Right renal pelvis (tissue), 4 donors: ENCODE measurements at places on chromosomes 2 and 18. TPM values are rescaled to one million over a fixed set of nuclear protein-coding genes. Genes with fewer than 3 reads are reported as not detected.
A peak's percentile ranks its signal among the peaks of the same experiment; 100 is the strongest.

DNA sequence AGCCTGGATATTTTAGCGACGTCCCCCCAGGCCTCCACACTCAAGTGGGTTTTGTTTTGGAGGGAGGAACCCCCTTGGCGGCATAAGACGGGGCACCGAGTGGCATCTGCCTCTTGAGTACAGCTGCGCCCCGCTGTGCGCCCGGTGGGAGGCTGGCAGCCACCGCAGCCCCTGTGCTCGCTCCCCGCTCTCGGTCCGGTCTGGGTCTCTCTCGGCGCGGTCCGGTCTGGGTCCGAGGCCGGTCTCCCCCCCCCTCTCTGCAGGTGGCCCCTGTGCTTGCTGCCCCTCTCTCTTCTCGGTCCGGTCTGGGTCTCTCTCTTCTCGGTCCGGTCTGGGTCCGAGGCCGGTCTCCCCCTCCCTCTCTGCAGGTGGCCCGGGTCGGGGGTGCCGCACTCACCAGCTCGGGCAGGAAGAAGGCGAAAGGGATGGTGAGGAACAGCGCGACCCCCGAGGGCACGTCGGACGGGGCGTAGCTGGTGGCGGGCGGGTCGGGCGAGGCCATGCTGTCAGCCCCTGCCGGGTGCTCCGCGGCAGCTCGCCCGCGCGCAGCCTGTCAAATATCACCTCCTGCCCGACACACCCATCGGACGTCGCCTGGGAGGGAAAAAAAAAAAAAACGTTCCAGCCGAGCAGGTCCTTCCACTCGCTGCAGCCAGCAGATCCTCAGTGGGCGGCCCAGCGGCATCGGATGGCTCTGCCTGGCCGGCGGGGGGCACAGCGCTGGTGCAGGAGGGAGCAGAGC, at the start of gene MALL:
Gene MALL (minus strand): TSS at position 532 of the 742 bp plus-strand sequence. CDS start 30 bp downstream, at position 502.
- DNase-seq, result no peak

DNA sequence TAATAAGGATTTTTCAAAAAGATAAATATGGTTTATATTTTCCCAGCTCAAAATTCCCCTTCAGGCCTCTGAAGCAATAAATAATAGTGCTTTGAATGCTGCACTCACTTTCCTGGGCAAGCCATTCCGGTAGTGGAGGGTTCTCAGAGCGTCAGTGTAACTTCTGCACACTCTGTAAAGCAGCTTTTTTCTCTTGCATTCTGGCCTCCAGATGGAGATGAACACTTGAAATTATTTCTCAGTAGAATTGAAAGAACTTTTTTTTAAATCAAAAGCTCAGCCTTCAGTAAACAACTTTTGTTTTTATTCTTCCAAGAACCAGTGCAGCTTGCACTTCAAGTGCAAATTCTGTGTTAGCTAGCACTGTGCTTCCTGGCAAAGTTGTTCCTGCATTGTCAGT, 281.1 kb upstream of the RAB12 start:
- no peak for DNase-seq

GRCh38 chr2:75896779-75897366, 186.2 kb upstream of the GCFC2 start:
- peak; percentile 12 for DNase-seq

- peak; percentile 73 for DNase-seq
These were observed 106.4 kb upstream of the SMAD2 start for GRCh38 chr18:48036641-48037421.

- DNase-seq, result no peak
These were observed 514.8 kb upstream of the RAB6C start for GRCh38 chr2:129464631-129465030.

GRCh38 chr18:5370332-5370731, 74.8 kb upstream of the ZBTB14 start:
- no peak for DNase-seq

GRCh38 chr2:128380961-128381938, 62.6 kb upstream of the HS6ST1 start:
- DNase-seq, result no peak

DNA sequence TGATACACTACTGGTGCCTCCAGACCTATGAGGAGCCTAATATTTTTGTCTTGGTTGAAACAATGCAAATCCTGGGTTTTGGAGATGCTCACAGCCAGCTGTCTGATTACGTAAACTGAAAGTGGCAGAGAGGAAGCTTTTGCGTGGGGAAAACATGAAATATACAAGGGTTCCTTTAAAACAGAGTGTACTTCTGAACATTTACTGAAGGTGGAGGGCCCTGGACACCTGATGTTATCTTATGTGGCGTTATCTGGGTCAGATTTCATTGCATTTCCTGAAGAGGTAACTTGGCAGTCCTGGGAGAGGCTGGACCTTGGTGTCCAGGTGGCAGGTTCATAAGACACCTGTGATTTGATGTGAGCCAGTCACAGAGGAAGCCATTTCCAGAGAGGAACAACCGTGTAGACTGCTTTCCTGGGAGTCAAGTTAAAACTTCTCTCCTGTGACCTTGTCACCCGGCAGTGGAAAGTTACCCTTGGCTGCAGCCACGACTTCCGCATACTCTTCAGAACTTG, 105.0 kb downstream of the NEDD4L start:
- no peak for DNase-seq

GRCh38 chr2:239204136-239204875, 196.5 kb downstream of the HDAC4 start:
- DNase-seq, result no peak

GRCh38 chr2:194062401-194062800, 1594.6 kb upstream of the SLC39A10 start:
- no peak for DNase-seq

DNA sequence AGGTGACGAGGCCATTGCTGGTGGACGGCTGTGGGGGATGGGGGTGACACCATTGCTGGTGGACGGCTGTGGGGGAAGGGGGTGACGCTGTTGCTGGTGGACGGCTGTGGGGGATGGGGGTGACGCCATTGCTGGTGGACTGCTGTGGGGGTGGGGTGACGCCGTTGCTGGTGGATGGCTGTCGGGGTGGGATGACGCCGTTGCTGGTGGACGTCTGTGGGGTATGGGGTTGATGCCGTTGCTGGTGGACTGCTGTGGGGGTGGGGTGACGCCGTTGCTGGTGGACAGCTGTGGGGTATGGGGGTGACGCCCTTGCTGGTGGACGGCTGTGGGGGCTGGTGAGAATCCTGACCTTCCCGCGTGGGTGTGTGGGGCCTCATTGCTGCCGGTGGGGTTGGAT, 47.1 kb downstream of the CTDP1 start:
- no peak for DNase-seq

- no peak for DNase-seq
These were observed 161.6 kb downstream of the EPHA4 start for GRCh38 chr2:221410487-221410886.

- no peak for DNase-seq
These were observed 195.1 kb downstream of the TMEM247 start for GRCh38 chr2:46674488-46674887.

DNA sequence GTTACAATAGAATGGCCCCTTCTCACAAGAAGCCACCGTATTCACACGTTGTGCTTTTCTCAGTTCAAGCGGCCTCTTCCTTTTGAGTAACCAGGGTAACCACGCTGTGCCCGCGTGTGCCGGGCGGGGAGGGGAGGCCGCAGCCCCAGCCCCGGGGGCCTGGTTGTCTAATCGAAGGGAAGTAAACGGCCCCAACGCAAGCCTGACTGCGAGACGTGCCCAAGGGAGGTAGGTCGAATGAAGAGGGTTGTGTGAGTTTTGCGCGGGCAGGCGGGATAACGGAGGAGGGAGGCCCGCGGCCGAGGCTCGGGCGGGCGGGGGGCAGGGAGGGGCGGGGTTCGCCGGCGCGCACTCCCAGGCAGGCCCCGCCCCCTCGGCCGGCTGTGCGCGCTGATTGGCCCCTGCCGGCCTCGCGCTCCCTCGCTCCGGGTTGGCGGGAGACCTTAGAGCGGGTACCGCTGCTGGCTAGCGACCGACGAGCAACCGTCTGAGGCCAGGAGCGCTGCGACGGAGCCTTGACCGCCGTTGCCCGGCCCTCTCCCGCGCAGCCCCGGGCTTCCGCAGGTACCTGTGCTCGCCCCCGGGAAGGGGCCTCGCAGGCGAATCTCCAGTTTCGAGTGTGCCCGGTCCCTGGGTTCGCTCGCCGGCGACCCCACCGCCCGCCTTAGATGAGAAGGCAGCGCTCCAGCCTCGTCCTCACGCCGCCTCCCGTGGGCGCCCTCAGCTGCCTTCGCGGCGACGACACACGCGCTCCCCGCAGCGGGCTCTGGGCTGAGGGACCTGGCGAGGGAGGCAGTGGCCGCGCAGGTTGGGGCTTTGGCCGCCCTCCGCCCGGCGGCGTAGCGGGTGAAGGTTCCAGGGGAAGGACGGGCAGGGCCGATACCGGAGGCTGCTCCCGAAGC, at the start of gene SPDYA:
Gene SPDYA (plus strand): TSS at position 451 of the 902 bp plus-strand sequence. CDS start 5,181 bp downstream, outside the sequence.
- peak; percentile 38 for DNase-seq

IMPA2 gene
- 79.2 TPM for polyA plus RNA-seq

ESCO1 gene
- 32.9 TPM for polyA plus RNA-seq

CDK15 gene
- polyA plus RNA-seq, result 1.0 TPM

RPRD1A gene
- polyA plus RNA-seq, result 69.7 TPM

NETO1 gene
- polyA plus RNA-seq, result 1.7 TPM

UGT1A4 gene
- not detected for polyA plus RNA-seq

TNFRSF11A gene
- polyA plus RNA-seq, result 1.9 TPM
